ENCODE measurements at places on chromosomes 11 and 22. TPM values are rescaled to one million over a fixed set of nuclear protein-coding genes. Genes with fewer than 3 reads are reported as not detected.

The IRAG1 gene
- 13.4 TPM for polyA plus RNA-seq

- no peak for DNase-seq
These were observed 74.5 kb upstream of the LMO1 start for GRCh38 chr11:8338138-8338537.

DNA sequence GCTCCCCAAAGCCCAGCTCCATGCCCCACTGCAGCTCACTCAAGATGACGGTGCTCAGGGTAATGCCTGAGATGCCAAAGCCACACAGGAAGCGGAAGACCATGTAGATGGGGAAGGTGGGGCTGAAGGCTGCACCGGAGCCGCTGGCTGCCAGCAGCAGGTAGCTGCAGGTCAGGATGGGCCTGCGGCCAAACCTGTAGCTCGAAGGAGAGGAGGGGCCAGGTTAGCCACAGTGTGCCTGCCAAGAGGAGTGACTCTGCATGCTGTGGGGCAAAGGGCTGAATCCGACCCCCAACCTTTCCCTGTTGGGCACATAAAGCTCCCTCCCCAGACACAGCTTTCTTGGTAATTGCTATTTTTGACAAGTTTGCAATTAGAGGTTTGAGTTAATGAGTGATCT is 14.9 kb upstream of the SLC22A6 start:
- DNase-seq: no peak

GRCh38 chr11:798093-798713 is at the start of gene SLC25A22:
TSS of gene SLC25A22 (minus strand) at chr11:798281. CDS start at chr11:795006, 3,275 bp downstream.
- DNase-seq: peak; percentile 80

DNA sequence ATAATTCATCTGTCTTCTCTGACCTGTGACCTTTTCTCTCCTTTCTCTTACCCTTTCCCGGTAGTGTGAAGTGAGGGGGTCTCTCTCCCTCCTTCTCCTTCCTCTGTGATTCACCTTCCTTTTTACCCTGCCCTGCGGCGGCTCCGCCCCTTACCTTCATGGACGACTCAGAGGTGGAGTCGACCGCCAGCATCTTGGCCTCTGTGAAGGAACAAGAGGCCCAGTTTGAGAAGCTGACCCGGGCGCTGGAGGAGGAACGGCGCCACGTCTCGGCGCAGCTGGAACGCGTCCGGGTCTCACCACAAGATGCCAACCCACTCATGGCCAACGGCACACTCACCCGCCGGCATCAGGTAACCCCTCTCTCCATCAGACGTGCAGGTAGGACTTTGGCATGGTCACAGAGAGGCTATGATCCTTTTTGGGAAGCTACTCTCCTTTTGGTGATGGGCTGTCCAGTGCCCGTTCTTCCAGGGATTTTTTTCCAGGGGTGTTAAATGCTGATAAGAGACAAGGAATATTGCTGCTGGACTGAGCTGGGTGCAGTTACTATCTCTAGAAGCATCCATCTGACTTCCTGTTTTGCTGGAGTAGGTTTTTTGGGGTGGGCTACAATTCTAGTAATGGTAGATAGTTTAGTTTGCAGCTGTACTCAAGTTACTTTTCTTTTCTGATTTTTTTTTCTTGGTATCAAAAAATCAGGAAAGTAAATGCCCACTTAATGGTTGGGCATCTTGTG is 29.9 kb downstream of the CTNND1 start:
- DNase-seq: no peak

The SLC16A8 gene
- polyA plus RNA-seq: 3.0 TPM

The CRYBB2 gene
- polyA plus RNA-seq: 0.52 TPM

DNA sequence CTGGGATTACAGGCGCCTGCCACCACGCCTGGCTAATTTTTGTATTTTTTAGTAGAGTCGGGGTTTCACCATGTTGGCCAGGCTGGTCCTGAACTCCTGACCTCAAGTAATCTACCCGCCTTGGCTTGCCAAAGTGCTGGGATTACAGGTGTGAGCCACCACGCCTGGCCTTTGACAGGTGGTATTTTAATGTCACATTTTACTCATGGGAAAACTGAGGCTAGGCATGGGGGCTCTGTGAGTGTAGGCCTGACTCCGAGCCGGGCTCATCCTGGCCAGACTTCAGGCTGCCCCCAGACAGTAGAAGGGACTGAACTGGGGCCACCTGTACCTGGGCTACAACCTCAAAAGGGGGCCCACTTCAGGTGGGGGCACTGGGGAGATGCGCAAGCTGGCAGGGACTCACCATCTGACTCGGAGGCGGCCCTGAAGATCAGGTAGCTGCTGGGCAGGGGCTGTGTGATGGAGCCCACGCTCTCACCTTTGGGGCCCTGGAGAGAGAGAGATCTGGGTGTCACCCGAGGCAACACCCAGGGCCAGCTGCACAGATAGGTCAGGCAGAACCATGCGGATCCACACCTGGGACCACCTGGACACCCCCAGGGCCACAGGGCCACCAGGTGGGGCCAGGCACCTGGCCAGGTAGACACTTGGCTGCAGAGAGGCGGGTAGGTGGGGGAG is 45.8 kb downstream of the OSBPL5 start:
- DNase-seq: no peak
